ENCODE measurements at places on chromosomes 13 and 19.

DNA sequence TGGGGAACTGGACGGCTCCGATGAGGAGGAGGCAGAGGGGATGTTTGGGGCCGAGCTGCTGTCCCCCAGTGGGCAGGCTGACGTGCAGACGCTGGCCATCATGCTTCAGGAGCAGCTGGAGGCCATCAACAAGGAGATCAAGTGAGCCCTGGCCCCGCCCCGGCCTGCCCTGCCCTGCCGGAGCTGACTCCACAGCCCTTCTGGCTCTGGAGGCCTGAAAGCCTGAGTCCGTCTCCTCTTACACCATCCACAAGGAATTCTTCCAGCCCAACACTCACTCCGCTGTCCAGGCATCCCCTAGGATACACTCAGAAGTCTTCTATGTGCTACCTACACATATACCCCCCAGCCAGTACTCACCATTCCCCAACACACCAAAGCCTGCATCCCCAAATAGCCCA, 17.4 kb downstream of the PPFIA3 start:
- DNase-seq = no peak

DNA sequence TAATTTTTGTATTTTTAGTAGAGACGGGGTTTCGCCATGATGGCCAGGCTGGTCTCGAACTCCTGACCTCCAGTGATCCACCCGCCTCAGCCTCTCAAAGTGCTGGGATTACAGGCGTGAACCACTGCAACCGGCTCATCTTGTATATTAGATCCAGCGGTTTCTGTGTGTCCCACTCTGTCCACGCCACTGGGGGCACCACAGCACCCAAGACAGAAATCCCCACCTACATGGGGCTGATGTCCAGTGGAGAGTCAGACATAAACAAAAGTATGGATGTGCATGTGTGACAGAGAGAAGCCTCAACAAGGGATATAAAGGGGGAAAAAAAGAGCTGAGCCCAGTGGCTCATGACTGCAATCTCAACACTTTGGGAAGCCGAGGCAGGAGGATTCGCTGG, 65.8 kb upstream of the ADGRE5 start:
- no peak for DNase-seq

GRCh38 chr19:58332697-58333096, 5.9 kb downstream of the ZSCAN22 start:
- no peak for DNase-seq

- DNase-seq = no peak
These were observed 24.6 kb downstream of the CCNE1 start for GRCh38 chr19:29836409-29836825.

DNA sequence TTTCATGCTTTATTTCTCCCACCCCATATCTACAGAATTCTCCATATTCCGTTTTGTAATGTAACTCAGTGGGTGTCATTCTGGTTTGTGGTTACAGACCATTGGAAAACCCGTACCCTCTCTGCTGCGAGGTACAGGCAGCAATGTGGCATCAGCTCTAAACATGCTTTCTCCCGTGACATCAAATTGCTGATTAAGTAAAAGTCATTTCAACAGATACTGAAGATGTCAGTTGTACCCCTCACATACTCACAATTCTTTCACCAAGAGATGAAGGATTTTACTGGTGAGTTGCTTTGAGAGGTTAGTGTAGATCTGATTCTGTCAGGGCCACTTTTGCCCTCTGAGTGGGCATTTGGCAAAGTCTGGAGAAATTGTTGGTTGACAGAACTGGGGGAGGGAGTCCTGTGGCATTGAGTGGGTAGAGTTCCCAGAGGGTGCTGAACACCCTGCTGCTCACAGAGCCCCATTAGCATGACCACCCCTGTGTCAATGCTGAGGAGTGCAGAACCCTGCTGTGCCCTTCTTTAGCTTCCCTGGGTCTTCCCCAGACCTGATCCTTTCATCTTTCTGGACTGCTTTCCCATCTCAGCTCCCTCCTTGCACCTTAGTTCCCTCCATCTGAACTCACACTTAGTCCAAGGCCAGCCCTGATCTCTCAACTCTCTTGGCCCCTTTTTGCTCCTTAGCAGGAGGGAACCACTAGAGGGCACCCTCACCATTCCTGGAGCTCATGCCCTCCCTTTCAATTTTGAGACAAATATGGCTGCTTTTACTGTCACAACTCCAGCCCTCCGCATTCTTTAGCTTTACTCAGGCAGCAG, 39.9 kb upstream of the CEACAM8 start:
- DNase-seq = no peak

GRCh38 chr13:58889474-58889873, 1257.9 kb downstream of the PCDH17 start:
- no peak for DNase-seq
